ENCODE measurements at places on chromosomes 16 and 17. TPM values are rescaled to one million over a fixed set of nuclear protein-coding genes. Genes with fewer than 3 reads are reported as not detected.
A peak's percentile ranks its signal among the peaks of the same experiment; 100 is the strongest.

GRCh38 chr16:56967733-56968132 is 6.0 kb downstream of the CETP start:
- H3K36me3 ChIP-seq = no peaks in the 10 kb centered on the region
- peaks cover 29% of the 10 kb centered on the region for H3K4me1 ChIP-seq
- H3K4me3 ChIP-seq = no peak overlapping the region
- H3K27me3 ChIP-seq = no peaks in the 10 kb centered on the region
- H3K27ac ChIP-seq = no peak overlapping the region

TTLL6 gene
- not detected for total RNA-seq

- H3K27ac ChIP-seq = peak overlapping the region; percentile 92
- H3K27me3 ChIP-seq = no peaks in the 10 kb centered on the region
- DNase-seq = peak; percentile 82
- peaks cover 50% of the 10 kb centered on the region for H3K4me1 ChIP-seq
- H3K4me3 ChIP-seq = peak overlapping the region; percentile 80
Measured at GRCh38 chr17:42289611-42290181, 1.4 kb downstream of the STAT5A start.

- peaks cover 5% of the 10 kb centered on the region for H3K27me3 ChIP-seq
- H3K4me3 ChIP-seq = no peak overlapping the region
- no peaks in the 10 kb centered on the region for H3K36me3 ChIP-seq
- no peak overlapping the region for H3K27ac ChIP-seq
- no peak for DNase-seq
Measured at GRCh38 chr17:15091825-15092224, 173.3 kb downstream of the PMP22 start.

- no peak for DNase-seq
- H3K27ac ChIP-seq = no peak overlapping the region
- H3K27me3 ChIP-seq = no peaks in the 10 kb centered on the region
- peaks cover 10% of the 10 kb centered on the region for H3K36me3 ChIP-seq
- H3K4me3 ChIP-seq = no peak overlapping the region
- H3K4me1 ChIP-seq = peaks cover 7% of the 10 kb centered on the region
Measured at GRCh38 chr16:57562066-57562465, 19.6 kb downstream of the ADGRG5 start.

DNA sequence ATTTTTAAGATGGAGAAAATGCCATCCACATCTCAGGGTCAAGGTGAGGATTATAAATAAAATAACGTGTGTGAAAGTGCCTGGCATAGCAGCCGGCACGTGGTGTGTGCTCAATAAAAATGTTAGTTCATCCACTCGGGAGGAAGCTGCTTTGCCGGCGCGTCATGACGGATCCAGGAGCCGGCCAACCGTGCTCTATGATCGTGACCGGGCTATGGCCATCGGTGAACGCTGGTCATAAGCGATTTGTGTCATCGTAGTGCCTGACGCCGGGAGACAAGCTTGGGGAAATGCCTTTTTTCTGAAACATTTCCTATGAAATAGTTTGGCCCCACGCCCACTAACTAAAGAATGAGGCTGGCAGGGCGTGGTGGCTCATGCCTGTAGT is 74.0 kb downstream of the CMC2 start:
- H3K4me1 ChIP-seq = peaks cover 5% of the 10 kb centered on the region
- DNase-seq = no peak
- H3K27ac ChIP-seq = no peak overlapping the region
- H3K36me3 ChIP-seq = no peaks in the 10 kb centered on the region
- H3K27me3 ChIP-seq = peaks cover 43% of the 10 kb centered on the region

HOXB5 gene
- total RNA-seq = not detected

IRF8 gene
- total RNA-seq = 224 TPM

DNA sequence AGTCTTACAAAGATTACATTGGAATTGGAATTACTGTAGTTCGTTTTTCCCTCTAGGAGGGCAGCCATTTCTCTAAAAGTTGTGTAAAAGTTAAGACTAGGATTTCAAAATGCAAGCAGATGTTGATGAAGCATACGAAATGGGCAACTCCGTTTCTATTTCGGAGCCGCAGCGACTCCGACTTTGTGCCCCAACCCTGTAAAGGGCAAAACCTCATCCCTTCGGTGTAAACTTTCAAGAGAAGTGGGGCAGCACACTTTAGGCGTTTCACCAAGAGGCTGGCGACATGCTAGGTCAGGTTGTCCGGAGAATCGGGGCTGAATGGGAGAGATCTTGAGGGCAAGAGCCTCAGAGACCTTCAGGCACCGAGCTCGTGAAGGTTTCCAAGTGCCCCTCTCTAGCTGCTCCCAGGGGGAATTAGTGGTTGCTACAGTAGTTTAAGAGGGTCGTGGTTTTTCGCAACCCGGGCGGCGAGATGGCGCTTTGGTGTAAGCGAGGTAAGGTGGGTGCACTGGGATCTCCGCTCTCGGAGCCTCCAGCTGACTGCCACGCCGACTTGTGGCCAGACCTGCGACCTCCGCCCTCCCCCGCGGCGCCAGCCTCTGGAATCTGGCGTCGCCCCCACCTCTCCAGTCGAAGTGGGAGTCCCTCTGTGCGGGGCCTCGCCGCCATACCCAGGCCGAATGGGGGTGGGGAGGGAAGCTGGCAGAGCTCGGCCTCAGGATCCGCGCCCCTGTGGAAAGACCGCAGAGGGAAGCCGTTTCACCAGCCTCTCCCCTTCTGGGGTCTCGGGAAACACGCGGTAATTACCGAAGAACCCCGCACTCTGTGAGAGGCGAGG is 1.0 kb upstream of the HEXIM2 start:
- peak overlapping the region; percentile 95 for H3K4me3 ChIP-seq
- H3K27me3 ChIP-seq = no peaks in the 10 kb centered on the region
- peak; percentile 59 for DNase-seq
- H3K36me3 ChIP-seq = peaks cover 24% of the 10 kb centered on the region
- H3K27ac ChIP-seq = peak overlapping the region; percentile 99

PDE6G gene
- total RNA-seq = 11.4 TPM

DNA sequence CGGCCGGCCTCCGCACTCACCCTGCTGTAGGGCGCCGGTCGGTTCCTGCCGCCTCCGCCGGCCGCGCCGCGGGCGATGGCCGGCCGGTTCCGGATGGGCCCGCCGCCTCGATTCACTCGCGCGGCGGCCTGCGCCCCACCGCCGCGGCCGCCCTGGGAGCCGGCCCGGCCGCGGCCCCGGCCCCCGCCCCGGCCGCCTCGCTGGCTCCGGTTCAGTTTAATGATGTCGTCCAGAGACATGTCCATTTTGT is 158 bp downstream of the ALYREF start:
- H3K4me3 ChIP-seq = peak overlapping the region; percentile 89
- no peaks in the 10 kb centered on the region for H3K27me3 ChIP-seq
- H3K36me3 ChIP-seq = peaks cover 48% of the 10 kb centered on the region

CACNG1 gene
- not detected for total RNA-seq

SMARCE1 gene
- total RNA-seq = 92.5 TPM

- peaks cover 6% of the 10 kb centered on the region for H3K27me3 ChIP-seq
- no peak overlapping the region for H3K4me3 ChIP-seq
- H3K27ac ChIP-seq = no peak overlapping the region
- H3K4me1 ChIP-seq = peaks cover 2% of the 10 kb centered on the region
Measured at GRCh38 chr17:81900181-81900820, 1.7 kb upstream of the NPB start.

GRCh38 chr17:78172249-78173051 is 4.1 kb downstream of the SYNGR2 start:
- H3K36me3 ChIP-seq = peaks cover 50% of the 10 kb centered on the region
- peak overlapping the region; percentile 81 for H3K27ac ChIP-seq
- no peak for DNase-seq
- no peak overlapping the region for H3K4me3 ChIP-seq
- peaks cover 57% of the 10 kb centered on the region for H3K4me1 ChIP-seq

CACNA1G gene
- 0.13 TPM for total RNA-seq

DNA sequence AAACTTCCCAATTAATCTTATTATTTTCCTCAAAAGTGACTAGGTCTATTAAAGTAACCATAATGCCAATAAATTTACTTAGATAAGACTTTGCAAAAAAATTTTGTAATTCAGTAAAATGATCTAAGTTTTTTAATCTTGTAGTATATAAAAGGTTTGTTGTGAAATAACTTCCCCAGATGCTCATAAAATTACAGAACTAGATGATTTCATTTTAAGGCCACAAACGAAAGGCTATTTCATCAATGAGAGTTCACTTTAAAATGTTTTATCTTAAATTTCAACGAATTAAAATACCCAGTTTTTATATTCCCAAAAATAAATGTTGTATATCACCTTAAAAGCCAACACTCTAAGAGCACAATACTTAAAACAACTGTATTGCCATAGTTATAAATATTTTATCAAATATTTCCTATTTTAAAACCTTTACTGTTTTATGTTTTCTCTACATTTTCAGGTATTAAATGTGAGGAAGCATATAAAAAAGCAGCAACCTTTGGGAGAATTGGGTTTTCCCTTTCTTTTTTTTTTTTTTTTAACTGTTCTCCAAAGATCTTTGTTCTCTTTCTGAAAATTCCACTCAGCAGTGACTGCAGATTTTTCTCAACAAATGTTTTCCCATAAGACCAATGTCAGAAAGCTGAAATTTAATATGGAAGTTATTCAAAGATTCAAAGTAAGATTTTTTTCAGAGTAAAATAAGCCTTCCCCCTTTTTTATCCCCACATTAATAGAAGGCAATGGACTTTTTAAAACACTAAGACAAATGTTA is 169.9 kb downstream of the CYB561 start:
- no peak for DNase-seq
- H3K4me3 ChIP-seq = no peak overlapping the region
- peaks cover 31% of the 10 kb centered on the region for H3K4me1 ChIP-seq
- H3K36me3 ChIP-seq = peaks cover 1% of the 10 kb centered on the region
- no peak overlapping the region for H3K27ac ChIP-seq

TSPAN10 gene
- total RNA-seq = 0.18 TPM

PLLP gene
- 0.65 TPM for total RNA-seq

DNA sequence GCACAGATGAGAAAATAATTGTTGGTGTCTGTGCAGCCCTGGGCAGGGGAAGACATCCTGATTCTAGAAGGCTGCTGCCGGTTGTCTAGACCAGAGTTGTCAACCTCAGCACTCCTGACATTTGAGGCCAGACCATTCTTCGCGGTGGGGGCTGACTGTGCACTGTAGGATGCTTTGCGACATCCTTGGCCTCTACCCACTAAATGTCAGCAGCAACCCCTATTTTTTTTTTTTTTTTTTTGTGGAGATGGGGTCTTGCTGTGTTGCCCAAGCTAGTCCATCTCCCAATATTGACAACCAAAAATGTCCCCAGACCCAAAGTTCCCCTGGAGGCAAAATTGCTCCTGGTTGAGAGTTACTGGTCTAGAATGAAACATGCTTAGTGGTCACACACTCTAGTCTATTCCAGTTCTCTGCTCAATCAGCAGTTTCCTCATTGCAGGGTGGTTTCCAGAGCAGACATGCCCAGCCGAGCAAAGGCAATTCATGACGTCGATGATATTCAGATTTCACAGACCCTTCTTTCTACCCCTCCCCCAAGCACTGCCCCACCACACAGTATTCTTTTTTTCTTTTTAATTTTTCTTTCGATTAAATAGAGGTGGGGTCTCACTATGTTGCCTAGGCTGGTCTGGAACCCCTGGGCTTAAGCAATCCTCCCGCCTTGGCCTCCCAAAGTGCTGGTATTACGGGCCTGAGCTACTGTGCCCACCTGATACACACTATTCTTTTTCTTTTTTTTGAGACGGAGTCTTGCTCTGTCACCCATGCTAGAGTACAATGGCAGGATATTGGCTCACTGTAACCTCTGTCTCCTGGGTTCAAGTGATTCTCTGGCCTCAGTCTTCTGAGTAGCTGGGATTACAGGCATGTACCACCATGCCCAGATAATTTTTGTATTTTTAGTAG is 9.0 kb downstream of the C17orf99 start:
- H3K4me3 ChIP-seq = no peak overlapping the region
- no peaks in the 10 kb centered on the region for H3K36me3 ChIP-seq
- H3K27ac ChIP-seq = peak overlapping the region; percentile 13

DNA sequence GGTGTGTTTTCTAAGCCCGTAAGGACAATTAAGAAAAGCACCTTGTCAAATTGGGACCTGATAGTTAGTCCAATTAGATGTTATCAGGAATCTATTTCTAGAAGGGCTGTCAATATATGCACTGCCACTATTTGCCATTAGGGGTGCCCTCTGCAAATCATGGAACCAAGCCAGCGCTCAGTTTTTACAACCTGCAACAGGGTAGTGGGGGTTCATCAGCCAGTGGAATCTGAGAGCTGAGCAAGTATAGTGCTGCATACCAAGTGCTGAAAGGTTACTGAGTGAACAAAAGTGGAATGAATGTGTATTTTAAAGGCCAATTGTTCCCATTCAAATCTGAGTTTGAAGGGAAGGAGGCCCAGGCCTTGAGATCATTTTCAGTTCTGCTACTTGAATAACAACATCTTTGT is 10.4 kb downstream of the PRR11 start:
- peak overlapping the region; percentile 10 for H3K27ac ChIP-seq
- H3K27me3 ChIP-seq = no peaks in the 10 kb centered on the region
- DNase-seq = peak; percentile 42
- H3K4me1 ChIP-seq = peaks cover 8% of the 10 kb centered on the region

DNA sequence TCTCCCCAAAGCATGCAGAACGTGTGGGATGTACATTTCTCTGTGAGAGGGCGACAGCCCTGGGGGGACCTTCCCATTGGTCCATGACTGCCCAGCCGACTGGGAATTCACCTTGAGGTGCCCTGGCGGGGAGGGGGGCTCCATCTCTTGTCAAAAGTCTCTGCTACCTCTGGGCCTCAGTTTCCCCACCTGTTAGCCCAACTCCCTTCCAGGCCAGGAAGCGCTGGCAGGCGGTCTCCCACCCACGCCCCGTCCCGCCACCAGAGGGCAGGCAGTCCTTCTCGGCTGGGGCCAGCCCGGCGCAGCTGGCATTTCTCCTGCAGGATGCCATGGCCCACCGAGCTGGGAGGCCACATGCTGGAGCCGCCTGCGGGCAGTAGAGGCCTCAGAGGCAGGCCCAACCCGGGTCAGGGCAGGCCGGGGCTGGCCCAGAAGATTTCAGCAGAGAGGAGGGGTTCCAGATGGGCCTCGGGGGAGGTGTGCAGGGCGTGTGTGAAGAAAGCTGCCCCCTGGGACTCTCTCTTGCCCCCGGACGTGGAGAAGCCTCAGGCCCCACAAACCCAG is 16.6 kb downstream of the CD7 start:
- peaks cover 83% of the 10 kb centered on the region for H3K4me1 ChIP-seq
- H3K4me3 ChIP-seq = peak overlapping the region; percentile 45
- peak overlapping the region; percentile 100 for H3K27ac ChIP-seq
- no peaks in the 10 kb centered on the region for H3K27me3 ChIP-seq
- DNase-seq = peak; percentile 78

DNA sequence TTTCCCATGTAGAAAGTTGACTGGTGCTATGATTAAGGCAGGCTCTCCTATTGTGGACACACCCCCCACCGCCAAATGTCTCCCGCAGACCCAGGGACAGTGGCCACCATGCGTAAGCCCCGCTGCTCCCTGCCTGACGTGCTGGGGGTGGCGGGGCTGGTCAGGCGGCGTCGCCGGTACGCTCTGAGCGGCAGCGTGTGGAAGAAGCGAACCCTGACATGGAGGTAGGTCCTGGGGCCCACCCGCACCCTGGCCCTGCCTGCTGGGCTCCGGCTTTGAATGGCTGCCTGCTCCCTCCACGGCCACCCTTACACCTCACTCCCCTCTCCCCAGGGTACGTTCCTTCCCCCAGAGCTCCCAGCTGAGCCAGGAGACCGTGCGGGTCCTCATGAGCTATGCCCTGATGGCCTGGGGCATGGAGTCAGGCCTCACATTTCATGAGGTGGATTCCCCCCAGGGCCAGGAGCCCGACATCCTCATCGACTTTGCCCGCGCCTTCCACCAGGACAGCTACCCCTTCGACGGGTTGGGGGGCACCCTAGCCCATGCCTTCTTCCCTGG is 3.6 kb downstream of the MMP25 start:
- DNase-seq = no peak
- peaks cover 15% of the 10 kb centered on the region for H3K27me3 ChIP-seq
- peaks cover 14% of the 10 kb centered on the region for H3K36me3 ChIP-seq
- H3K4me3 ChIP-seq = no peak overlapping the region

- H3K36me3 ChIP-seq = peaks cover 43% of the 10 kb centered on the region
- no peak for DNase-seq
- H3K4me1 ChIP-seq = no peaks in the 10 kb centered on the region
- no peaks in the 10 kb centered on the region for H3K27me3 ChIP-seq
Measured at GRCh38 chr16:22424161-22424937, 49.9 kb upstream of the CDR2 start.

Measured in activated CD8-positive, alpha-beta T cell treated with anti-CD3 and anti-CD28 coated beads for 36 hours (primary cell).